ENCODE measurements at places on chromosomes 1 and 21.

DNA sequence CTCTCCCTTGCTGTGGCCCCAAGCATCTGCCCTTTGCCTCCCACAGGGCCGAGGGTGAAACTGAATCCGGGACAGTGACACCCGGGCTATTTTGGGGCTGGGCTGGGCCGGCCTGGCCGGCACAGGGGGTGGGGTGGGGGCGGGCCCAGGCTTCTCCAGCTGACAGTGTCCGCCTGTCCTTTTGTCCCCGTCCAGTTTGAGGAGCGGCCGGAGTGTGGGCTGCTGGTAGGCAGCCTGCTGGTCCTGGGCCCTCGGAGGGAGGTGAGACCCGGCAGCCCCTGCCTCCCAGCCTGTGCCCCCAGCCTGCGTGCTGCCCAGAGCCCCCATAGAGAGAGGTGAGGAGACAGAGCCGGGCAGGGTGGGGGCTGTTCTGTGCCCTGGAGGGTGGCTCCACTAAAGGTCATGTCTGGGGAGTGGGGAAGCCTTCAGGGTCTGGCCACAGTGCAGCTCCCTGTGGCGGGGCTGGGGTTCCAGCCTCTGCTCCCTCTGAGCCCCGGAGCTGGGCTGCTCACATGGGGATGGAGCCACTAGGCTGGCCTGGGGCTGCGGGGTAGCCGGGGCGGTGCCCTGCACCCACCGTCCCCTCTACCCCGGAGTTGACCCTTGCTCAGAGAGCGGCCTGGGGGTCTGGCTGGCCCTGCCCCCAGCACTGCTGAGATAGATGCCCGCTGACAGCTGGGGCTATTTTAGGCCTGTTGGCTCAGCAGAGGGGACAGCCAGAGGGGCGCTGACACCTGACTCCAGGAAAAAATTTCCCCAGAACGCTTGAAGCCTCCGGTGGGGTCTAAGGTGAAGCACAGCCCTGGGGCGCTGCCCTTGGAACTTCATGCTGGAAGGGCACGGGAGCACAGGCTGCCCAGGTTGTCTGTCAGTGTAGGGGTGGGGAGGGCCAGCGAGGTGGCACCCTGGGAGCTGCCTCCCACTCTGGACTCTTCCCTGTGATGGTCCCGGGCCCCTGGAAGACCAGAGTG, at the start of gene OBSCN:
OBSCN (plus strand) TSS at position 194 of the 971 bp plus-strand sequence. CDS start 3,740 bp downstream, outside the sequence.
- no peak for DNase-seq

GRCh38 chr1:43373066-43373940, 5.5 kb upstream of the ELOVL1 start:
- no peak for DNase-seq

- DNase-seq, result no peak
Measured at GRCh38 chr21:34364921-34365320, 1.1 kb downstream of the KCNE2 start.

DNA sequence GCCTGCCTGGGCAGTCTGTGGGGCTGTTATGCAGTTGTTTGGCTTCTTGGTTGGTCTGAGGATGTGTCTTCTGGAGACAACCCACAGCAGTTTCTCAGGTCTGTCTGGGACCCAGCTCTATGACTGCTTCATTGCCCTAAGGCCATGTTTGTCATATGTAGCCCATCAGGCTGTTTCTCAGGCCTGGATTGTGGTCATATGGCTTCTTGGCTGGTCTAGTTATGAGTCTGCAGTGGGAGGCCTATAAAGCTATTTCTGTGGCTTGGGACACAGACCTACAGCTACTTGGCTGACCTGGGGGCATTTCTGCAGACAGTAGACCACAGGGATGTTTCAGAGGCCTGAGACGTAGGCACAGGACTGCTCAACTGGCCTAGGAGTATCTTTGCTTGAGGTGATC, 41.5 kb downstream of the CHIA start:
- no peak for DNase-seq

DNA sequence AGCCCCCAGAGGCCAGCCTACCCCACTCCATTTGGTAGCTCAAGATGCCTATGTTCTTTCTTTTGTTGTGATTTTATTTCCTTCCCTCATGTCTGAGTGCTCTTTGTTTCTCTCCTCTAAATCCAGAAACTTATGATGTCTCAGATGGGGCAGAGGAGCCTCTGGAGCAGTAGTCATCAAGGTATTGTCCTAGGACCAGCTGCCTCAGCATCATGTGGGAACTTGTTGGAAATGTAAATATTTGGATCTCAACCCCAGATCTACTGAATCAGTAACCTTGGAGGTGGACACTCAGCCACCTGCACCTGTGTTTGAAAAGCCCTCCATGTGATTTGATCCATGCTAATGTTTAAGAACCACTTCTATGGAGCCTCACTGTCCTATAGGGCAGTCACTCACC, 593.1 kb upstream of the PLXNA2 start:
- DNase-seq, result no peak

DNA sequence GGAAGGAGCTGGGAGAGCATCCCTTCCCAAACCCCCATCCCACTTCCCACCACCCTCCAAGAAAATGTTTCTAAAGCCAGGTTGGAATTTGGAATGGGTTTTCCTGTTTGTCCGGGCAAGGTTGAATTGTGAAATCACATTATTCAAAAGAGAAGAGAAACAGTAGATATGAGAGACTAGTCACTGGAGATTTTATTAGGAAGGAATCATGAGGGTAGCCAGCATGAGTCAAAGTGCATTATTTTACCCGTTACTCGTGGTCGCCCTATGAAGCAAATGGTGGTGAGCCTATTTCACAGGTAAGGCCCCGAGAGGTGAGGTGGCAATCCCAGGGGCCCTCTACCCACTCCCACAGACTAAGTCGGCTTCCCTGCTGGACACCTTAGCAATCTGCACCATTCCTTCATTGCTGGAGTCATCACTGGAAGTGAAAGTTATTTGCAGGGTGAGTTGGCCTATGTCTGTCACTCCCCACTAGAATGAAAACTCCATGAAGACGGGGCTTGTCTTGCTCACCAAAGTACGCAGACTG, 52.8 kb downstream of the TOMM20 start:
- no peak for DNase-seq

DNA sequence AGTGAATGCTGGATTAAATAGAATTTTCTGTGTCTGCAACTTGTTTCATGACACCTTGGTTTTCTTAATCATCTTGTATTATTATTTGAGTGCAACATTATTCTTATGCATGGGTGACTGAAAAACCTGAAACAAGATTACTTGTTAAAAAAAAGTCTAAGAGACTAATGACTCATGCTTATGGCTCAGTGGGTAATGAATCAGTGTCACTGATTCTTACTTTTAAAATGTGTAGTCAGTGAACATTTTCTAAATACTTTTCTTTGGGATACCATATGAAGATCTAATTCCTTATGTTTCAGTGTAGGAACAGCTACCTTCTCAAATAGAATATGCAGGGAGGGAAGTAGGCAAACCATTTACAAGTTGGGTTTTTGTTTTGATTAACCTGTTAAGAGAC, 65.5 kb downstream of the PRKAA2 start:
- DNase-seq, result no peak

DNA sequence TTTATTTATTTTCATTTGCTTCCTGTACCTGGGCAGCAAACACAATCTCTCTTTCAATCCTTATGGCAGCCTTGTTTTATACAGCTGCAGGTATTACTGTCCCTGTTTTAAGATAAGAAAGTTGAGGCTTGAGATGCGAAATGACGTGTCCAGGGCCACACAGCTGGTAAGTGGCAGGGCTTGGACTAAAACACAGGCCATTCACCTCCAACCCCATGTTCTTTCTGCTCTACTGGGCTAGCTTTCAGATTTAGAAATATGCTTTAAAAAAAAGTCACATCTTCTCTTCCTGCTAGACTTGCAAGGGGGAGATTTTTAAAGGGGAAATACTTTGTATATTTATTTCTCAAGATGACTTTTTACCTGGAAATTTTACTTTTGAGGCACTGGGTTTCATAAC, 62.8 kb downstream of the CNST start:
- no peak for DNase-seq

DNA sequence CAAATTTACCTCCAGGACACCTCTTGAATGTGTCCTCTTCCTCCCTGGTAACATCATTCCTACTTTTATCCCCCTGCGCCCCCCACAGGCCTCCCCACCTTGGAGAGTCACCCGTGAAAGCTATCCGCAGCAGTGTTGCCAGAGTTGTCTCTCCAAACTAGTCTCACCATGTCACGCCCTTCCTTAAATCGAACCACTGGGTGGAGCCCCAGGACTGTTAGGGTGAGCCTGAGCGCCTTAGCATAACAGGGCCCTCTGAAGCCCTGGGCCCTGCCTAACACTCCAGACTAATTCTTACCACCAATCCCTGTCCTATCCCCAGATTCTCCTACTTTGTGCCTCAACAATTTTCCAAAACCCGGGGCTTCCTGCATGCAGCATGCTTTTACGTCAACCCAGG, 35.0 kb downstream of the HSD3B2 start:
- no peak for DNase-seq

- DNase-seq, result no peak
Measured at GRCh38 chr1:91856996-91857395, 29.0 kb downstream of the TGFBR3 start.

DNA sequence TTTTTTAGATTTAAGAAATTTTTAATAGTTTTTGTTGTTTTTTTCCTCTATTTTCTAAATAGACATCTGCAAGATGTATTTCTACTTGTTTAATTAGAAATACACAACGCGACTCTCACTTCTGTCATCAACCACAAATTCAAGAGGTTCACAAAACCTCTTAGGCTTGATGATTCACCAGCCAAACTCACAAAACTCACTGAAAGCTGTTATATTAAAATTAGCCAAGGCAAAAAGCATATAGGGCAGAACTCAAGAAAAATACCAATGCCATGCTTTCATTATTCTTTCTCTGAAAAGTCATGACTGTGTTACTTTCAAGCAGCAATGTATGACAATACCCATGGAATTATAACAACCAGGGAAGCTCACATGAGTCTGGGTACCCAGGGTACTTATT, 487.0 kb upstream of the RGS18 start:
- no peak for DNase-seq

GRCh38 chr1:222242492-222242891, 305.4 kb downstream of the HHIPL2 start:
- DNase-seq, result no peak

DNA sequence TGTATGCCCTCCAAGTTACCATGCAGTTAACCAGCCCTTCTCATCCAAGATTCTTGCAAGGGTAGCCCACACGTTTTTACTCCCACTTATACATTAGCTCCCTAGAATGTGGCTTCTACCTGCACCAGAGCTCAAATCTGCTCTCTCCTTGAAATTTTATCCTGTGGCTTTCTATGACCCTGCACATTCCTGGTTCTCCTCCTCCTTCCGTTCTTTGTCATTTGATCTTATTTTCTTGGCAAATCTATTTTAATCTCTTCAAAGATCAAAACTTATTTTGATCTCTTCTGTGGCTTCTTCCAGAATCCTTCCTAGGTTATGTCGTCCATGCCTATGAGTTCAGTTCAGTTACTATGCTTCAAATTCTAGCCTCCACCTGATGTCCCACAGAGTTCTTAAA, 115.6 kb upstream of the GUCA2B start:
- no peak for DNase-seq

DNA sequence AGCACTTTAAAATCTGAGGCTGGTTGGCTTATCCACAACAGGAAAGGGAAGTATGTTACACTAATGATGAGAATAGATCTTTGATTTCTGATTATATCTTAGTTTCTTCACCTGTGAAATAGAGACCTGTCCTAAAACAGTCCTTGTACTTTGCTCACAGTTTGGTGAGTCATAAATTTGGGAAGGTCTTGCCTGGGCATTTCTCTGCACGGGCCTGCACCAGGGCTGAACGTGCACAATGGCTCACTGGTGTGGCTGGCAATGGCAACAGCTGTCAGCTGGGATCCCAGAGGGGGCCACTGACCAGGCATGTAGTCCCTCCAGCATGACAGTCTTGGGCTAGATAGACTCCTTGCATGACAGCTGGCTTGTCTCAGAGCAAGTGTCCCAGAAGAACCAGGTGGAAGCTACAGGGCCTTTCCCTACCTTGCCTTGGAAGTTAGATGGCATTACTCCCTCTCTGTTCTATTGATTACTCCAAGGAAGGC, 367.4 kb downstream of the DISC1 start:
- no peak for DNase-seq

DNA sequence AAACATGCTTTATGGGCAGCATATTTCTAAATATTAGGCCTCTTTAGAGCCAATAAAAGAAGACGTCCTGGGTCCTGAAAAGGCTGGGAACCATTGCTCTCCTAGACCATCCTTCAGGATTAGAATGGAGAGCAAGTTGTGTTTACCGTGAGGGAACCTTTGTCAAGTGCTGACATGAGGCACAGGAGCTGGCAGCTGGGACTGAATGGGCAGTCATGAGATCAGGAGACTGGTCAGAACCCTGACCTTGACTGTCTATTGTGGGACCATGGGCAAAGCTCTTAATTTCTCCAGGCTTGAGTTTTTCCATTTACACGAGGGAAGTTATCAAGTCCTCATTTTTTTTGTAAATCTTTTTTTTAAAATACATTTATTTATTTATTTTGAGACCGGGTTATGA, 5.2 kb downstream of the PFKFB2 start:
- no peak for DNase-seq

DNA sequence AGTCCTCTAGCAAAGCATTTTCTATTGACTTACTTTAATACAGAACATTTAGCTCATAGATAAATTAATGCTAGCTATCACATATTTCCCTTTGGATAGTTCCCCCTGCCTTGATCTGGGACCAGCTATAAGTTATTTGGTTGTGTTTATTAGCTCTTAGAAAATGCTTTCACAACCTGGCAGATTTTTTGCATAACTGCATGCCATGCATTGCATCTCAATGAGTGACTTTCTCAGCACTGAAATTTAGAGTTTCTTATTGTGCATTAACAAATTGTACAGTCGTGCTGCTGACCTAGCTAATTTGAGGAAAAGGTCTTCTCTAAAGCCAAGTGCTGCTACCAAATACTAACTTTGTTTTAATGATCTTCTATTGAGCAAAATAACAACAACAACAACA, 164.8 kb downstream of the PLPPR5 start:
- no peak for DNase-seq

- DNase-seq, result no peak
Measured at GRCh38 chr1:118366286-118366685, 181.3 kb upstream of the SPAG17 start.

DNA sequence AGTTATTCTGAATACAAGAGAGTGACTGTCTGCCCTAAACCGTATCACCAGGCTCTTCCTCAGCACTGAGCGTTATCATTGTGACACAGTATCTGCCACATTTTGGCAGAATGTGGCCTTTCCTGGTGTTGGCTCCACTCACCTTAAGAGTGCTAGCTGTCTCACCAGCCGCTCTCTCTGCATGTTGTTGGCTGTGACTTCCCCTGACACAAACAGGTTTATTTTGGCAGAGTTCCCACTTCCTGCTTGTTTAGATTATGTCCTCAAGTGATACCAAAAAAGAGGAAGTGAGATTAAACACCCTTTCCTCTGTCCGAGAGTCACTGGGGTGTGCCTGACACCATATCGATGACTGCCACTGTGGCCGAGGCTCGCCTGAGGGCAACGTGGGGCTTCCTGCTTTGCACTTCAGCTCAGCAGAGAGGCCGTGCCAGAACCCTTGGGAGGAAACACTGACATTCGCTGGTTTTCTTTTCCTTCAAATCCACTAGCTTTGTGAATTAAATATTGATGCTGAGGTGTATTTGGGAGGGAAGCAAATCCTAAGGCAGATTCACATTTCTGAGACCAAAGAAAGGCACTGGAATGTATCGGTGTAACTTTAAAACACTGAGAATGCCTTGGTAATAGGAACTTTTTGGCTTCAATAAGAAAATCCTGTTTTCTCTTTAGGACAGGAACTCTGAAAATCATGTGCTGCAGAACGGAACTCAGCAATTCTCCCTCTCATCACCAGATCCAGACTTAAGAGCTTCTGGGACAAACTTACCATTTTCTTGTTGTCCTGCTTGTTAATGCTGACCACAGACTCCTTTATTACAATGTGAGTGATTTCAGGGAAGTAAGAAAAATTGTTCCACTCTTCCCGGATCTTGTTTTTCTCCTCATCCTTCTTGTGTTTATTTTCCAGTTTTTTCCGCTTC, 102.1 kb downstream of the JAK1 start:
- peak; percentile 63 for DNase-seq
